NCI-H1436 (cell line): ENCODE measurements at places on chromosomes 1 and 21.

- DNase-seq = no peak
These were observed 21.0 kb downstream of the S100A10 start for GRCh38 chr1:151972542-151973248.

- no peak for DNase-seq
These were observed 77.4 kb upstream of the SLC2A1 start for GRCh38 chr1:43035821-43036741.

DNA sequence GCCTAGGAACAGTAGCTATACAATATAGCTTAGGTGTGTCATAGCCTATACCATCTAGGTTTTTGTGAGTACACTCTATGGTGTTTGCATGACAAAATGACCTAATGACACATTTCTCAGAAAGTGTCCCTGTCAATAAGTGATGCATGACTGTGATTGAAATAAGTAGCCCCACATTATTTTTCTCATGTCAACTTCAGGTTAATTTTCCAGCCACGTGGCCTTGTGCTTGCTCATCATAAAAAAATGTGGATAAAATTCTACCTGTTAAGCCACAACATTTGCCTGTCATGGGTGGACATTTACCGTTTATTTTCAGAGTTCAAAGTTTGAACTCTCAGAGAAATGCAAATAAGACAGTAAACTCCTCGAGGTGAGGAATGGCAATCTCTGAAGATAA is 5.5 kb downstream of the DISC1 start:
- no peak for DNase-seq

- DNase-seq = no peak
These were observed 544.9 kb downstream of the KCNT2 start for GRCh38 chr1:196063294-196063693.

DNA sequence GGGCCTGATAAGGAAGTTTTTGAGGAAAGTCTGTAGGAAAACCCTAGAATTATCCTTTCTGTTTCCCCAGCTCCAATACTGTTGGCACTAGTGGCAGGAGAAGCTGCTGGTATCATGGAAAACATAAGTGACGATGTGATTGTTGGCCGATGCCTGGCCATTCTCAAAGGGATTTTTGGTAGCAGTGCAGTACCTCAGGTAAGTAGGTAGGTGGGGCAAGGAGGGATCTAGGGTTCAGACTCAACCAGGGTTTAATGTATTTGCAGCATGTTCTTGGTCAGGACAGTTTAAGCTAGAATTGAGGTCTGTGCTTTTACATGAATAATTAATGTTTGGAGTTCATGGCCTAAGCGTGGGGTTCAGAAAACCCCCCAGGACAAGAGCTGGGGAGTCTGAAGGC is 62.1 kb downstream of the KDM1A start:
- DNase-seq = no peak

- DNase-seq = no peak
These were observed 261.2 kb downstream of the GRIK1 start for GRCh38 chr21:29678626-29679025.

DNA sequence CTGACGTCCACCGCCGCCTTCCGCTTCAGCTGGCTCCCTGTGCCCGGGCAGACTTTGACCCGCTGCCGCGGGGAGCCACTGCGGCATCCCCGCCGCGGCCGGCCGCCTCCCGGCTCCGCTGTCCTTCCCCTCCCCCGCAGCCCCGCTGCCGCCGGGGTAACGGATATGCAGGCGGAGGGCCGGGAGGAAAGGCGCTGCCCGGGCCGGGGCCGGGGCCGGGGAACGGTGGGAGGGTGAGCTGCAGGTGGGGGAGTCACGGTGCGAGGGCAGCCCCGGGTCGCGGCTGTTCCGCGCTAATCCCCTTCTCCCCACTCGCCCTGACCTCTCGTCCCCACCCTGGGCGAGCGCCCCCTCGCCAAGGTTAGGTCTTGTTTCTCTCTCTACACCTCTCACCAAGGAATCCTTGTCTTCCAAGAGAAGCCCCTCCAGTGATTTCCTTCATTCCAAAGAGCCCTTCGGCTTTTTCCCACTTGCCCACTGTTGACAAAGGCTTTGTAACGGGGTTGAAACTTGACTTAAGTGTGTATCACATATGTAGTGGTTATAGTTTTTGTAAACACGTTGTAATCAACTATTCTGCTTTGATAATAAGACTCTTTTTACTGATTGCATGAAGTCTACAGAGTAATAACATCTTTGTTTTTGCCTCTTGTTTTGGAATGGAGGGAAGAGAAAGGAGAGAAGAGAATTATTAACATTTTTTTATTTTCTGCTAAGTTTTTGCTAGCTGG is 669 bp downstream of the XPR1 start:
- peak; percentile 41 for DNase-seq

DNA sequence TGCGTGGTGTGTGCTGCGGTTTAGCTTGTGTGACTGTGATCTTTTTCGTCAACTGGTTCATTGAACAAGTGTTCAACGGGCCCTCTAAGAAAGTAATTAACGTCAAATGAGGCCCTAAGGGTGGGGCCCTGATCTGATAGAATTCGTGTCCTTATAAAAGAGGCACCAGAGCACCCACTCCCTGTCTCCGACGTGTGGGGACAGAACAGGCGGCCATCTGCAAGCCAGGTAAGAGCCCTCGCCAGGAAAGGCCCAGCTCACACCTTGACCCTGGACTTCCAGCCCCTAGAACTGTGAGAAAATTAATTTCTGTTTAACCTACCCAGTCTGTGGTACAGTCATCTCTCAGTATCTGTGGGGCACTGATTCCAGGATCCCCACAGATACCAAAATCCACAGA is 20.4 kb upstream of the SAMD11 start:
- no peak for DNase-seq

- DNase-seq = no peak
These were observed 32.4 kb downstream of the ERICH3 start for GRCh38 chr1:74641161-74641560.

- DNase-seq = no peak
These were observed 890.6 kb downstream of the KCNT2 start for GRCh38 chr1:195717651-195718050.

DNA sequence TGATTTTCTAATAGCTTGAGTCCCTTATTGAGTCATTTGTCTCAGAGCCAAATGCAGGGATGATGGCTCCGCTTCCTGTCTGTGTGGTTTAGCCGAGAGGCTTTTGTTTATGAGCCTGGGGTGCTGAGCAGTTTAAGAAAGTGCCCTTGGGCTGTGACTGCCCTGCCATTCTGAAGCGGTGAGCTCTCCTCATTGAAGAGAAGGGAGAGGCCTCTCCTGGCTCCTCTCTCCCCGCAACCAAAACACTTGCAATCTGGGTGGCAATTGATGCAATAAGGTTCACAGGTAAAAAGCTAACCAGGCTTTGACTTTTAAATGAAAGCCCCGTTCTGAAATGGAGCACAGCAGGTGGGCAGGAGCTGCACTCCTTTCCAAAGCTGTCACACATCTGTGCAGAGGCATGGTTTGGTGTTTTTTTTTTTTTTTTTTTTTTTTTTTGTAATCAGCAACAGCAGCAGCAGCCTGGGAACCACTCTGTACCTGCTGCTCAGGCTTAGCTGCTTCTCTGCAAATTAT is 403.7 kb downstream of the SIPA1L2 start:
- peak; percentile 68 for DNase-seq

- DNase-seq = no peak
These were observed 597.1 kb downstream of the KIF26B start for GRCh38 chr1:245751726-245752470.

DNA sequence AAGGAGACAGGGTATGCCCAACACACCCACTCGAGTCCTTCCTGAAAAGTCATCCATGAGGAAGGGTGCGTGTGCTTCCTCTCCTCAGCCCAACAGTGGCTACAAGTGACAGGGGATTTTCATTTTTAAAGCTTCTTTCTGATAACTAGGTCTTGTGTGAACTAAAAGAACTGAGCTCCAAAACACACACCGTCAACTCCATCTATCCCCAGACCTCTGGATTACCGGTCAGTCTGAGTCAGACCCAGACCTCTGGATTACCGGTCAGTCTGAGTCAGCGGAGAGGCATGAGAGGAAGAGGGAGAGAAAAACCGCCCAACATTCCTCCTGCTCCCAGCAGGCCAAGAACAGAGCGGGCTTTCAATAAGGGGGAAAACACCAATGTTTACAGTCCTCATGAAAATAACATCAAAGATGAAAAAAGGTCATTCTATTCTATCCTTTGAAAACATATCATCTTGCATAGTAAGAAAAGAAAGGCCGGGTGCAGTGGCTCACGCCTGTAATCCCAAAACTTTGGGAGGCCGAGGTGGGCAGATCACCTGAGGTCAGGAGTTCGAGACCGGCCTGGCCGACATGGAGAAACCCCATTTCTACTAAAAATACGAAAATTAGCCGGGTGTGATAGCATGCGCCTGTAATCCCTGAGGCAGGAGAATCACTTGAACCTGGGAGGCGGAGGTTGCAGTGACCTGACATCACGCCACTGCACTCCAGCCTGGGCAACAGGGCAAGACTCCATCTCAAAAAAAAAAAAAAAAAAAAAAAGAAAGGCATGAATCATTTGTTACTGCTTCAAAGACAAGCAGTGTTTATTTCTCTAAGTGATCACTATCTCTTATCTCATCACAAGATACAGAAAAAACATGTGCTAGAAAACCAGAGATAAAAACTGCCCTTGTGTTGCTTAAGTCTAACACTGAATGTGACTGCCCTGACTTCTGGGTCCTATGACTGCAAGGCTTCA is 3.4 kb downstream of the PTTG1IP start:
- DNase-seq = no peak

GRCh38 chr1:41616563-41616962 is 132.1 kb upstream of the EDN2 start:
- no peak for DNase-seq

DNA sequence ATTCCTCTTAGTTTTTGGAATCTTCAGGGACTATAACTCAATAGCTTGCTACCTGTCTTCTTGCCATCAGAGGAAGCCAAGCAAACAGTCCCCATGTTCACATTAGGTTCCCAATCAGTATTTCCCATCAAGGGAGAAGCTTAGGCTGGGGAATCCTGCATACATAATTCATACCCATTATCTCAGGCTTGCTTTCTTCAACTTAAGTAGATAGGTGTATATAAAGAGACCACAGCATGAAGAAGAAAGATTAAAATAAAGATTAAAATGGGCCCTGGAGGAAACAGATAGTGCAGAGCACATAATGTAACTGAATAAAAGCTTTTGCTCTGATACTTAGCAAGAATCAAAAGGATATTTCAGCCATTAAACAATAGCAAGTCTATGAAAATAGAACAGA is 29.0 kb upstream of the KCNK1 start:
- DNase-seq = no peak

GRCh38 chr1:42832641-42833240 is 13.7 kb upstream of the ZNF691 start:
- DNase-seq = no peak
